Muscle of leg (tissue), 16 donors: ENCODE measurements at places on chromosomes 6 and 20.
A peak's percentile ranks its signal among the peaks of the same experiment; 100 is the strongest.

- no peak for DNase-seq
Observed at GRCh38 chr20:62321521-62321948, 18.7 kb downstream of the ADRM1 start.

GRCh38 chr6:132354517-132355167 is 46.6 kb downstream of the MOXD1 start:
- DNase-seq = no peak

DNA sequence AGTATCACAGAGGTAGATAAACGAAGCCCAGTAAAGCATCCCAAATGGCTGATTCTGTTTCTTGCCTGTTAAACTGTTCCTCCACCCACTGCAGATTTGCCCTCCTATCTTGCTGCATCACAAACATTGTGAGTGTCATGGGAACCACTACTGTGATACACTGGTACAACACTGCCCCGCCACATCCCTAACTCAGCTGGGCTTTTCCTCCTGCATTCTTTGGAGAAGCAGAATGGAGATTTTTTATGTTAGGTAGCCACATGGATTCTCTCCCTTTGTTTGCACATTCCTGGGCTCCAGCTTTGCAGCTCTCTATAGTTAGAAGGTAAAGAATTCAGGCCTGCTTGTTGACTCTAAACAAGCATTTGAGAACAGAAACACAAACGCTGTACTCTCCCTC is 234.1 kb downstream of the TMEM242 start:
- peak; percentile 28 for DNase-seq

- no peak for DNase-seq
Observed at GRCh38 chr6:110874880-110875547, 429 bp downstream of the AMD1 start.

GRCh38 chr6:134398453-134398852 is 80.5 kb upstream of the SGK1 start:
- peak; percentile 38 for DNase-seq

- DNase-seq = no peak
Observed at GRCh38 chr20:40706977-40707582, 18.0 kb upstream of the MAFB start.

GRCh38 chr6:87965806-87966205 is 81.8 kb upstream of the SPACA1 start:
- DNase-seq = no peak

DNA sequence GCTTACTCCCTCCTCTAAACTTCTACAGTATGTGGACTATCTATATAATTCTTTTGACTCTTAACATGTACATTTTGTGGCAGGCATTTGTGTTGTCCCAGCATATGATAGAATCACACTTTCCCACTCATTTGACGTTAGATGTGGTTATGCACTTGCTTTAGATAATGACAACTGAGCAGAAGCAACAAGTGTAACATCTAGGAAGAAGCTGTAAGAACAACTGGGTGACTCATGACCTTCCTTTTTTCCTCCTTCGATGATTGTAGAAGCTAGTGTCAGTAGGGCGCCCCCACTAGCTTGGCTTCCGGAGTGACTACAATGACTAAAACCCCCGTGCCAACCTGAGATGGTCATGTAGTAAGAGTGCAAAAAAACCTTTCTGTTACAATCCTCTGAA is 74.6 kb upstream of the CEP85L start:
- DNase-seq = no peak

DNA sequence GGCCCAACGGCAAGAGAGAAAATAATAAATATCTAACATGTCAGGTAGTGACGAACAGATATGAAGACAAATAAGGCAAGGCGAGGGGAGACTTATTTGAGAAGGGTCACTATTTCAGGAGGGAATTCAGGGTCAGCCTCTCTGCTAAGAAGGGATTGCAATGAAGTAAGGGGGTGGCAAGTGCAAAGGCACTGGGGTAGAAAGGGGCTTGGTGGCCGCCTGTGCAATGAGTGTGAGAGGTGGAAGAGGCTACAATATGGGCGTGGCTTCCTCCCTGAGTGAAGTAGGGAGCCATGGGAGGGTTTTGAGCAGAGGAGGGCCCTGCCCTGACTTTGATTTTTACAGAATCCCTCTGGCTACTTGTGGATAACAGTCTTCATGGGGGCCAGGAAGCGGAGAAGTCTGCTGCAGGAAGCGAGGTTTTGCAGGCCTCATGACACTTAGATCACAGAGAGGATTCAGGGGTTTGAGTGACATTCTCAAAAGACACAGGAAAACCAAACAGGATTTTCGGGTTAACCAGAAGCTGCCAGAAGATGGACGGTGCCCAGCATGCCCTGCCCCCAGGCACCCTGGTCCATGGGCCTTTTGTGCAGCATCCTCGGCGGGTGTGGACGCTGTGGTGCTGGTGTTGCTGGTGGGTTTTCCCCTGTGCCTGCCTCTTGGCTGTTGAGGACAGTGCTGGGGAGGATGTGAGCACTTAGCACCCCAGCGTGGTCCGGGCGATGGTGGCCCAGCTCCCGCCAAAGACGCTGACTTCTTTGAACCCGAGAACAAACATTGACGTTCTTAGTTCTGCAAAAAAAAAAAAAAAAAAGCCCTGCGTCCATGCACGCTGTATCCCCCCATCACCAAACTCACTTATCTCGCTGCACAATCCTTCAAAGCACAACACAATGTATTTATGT is 124.2 kb upstream of the PTPN1 start:
- DNase-seq = no peak

GRCh38 chr6:139940741-139941729 is 566.6 kb upstream of the CITED2 start:
- DNase-seq = peak; percentile 47
